ENCODE measurements at places on chromosomes 13 and 19.

GRCh38 chr19:38201731-38202130 lies 22.3 kb downstream of the DPF1 start:
- no peak for DNase-seq

DNA sequence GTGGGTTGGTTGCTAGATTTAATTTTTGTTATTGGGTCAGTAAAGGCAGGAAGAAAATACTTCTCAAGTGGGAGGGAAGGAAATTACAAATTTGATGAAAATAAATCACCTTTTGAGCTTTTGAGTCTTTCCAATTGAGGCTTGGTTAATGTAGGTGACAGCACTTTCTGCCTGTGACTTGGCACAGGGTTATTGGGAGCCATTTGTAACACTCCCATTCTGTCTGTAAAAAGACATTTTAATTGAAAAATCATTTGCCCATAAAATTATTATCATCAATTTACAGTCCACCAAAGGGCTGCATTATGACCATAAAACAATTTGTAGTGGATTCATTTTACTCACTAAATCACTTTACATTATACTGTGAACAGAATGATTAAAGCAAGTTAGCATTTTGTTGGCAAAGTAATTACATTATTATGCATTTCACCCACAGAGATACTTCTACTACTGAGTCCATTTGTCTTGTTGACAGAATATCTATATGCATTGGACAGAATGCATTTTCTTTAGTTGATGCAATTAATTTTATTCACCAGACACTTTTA lies 974.6 kb downstream of the UQCRFS1 start:
- no peak for DNase-seq

GRCh38 chr13:90552702-90553101 lies 794.8 kb upstream of the MIR17HG start:
- DNase-seq: no peak

- DNase-seq: no peak
Measured at GRCh38 chr13:42071672-42072419, 23.4 kb downstream of the DGKH start.

GRCh38 chr19:4338441-4339355 lies at the start of gene STAP2:
Gene STAP2, minus strand, starts transcription at chr19:4338827. Its CDS starts 74 bp downstream, at chr19:4338753.
- peak; percentile 64 for DNase-seq

DNA sequence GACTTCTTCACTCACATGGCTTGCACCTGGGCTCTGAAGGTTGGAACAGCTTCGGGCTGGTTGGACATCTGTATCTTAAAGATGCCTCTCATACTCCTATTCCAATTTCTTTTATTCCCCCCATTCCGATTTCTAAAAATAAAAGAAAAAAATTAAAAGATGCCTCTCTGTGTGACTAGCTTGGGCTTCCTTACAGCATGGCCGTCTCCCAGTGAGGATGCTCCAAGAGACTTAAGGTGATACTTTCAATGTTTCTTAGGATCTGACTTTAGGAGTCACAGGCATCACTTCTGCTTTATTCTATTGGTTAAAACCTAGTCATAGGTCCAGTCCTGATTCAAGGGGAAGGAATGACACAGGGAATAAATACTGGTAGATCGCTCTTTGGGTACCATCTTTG lies 9.9 kb upstream of the SULT2A1 start:
- no peak for DNase-seq

All from stimulated activated naive CD8-positive, alpha-beta T cell treated with anti-CD3 and anti-CD28 coated beads, Interleukin-15, Interleukin-2, amounts not matched to agents 100 U/mL and 50 U/mL, for 24 hours (primary cell).